ENCODE measurements at places on chromosomes 1 and 21.

DNA sequence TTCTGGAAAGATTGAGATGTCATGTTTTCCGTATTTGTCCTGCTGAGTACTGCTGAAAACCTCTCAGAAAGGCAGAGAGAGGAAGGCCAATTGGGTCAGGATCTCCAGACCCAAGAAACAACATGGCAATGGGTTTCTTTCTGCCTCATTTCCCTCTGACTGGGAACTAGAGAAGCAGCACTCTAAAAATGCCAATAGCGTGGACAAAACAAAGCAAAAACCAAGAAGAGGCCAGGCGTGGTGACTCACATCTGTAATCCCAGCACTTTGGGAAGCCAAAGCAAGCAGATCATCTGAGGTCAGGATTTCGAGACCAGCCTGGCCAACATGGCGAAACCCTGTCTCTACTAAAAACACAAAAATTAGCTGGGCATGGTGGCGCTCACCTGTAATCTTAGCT lies 18.3 kb downstream of the TNFRSF9 start:
- no peak for DNase-seq

DNA sequence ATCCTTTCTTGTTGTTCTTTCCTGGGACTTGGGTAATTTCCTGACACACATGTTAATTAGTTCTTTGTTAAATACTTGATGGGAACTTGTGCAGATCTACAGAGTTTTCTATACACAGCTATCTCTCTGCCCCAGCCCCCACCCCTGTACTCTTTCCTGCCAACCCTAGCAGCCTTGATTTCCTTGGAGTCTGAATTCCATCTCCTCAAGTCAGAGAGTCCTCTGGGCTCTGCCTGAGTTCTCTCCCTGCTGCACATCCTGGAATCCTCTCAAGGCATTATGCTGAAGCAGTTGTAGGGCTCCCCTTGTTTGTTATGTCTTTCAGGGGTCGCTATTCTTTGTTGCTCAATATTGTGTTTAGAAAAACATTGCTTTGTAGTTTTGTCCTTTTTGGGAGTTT lies 384.7 kb downstream of the RPS6KC1 start:
- DNase-seq = no peak

GRCh38 chr1:54811739-54812655 lies 10.9 kb upstream of the TTC22 start:
- no peak for DNase-seq

GRCh38 chr1:145826030-145826429 lies 2.0 kb downstream of the POLR3C start:
- DNase-seq = no peak

DNA sequence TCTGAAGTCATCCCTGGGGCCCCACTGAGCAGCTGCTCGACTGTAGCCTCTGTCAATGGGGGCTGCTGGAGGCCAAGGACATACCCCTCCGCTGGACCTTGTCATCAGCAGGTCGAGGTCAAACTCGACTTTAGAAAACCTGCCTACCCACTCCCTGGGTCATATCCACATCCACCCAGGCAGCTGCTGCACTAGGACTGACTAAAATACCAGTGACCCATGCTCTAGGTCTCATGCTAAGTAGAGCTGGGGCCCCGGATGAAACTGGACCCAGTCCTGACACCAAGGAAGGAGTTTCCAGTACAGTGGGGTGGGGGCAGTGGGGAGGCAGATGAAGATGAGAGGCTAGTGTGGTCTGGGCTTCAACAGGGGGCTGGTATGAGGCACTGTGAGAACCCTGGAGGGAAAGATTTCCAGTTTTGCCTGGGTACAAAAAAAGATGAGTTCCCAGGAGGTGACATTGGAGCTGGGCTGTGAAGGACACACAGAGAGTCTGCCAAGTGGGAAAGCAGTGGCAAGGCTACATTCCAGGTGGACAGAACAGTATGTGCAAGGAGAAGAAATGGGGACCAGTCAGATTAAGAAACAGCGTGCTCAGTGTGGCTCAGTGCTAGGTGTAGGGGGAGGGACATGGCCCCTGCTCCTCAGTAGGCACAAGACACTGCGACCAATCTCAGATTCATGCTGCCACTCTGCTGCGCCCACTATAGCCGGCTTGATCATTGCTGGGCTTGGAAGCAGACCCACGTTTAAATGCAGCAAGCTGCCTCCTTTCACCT lies 12.4 kb downstream of the SLC2A1 start:
- no peak for DNase-seq

DNA sequence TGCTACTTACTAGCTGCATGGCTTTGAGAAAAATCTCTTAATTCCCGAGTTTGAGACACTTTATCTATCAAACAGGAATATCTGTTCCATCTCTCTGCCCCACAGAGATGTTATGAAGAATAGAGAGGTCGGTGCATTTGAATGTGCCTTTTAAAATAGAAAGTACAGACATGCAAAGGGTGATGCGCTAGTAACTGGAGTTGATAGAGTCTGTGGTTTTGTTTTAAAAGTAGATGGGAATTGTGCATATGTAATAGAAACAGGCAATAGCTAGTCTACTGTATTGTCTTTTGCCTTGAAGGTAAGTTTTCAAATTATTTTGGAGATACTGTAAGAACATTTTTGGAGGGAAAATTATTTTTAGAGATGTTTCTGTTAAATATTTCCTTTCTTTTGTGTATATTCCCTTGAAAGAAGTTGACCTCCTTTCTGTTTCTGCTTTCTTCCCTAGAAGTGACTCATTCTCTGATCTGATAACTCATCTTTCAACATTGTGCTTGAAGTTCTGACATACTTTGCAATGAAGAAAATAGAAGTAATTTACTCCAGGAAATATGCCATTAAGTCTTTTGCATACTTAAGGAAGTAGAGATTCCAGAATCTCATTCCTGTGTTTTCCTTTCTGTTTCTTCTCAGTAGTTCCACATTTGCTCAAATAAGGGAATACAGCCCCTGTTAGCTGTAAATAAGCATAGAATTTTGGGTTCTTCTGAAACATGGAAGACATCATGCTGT lies 151.6 kb downstream of the SDCCAG8 start:
- DNase-seq = no peak

GRCh38 chr1:38420666-38421065 lies 374.1 kb upstream of the POU3F1 start:
- DNase-seq = no peak

- no peak for DNase-seq
Observed at GRCh38 chr1:5427026-5427613, 565.1 kb downstream of the NPHP4 start.

DNA sequence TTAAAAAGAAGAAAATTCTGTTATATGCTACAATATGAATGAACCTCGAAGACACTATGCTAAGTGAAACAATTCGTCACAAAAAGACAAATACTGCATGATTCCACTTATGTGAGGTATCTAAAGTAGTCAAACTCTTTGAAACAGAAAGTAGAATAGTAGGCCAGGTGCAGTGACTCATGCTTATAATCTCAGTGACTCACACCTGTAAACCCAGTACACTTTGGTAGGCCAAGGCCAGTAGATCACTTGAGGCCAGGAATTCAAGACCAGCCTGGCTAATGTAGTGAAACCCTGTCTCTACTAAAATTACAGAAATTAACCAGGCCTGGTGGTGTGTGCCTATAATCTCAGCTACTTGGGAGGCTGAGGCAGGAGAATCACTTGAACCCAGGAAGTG lies 25.7 kb downstream of the EPHA10 start:
- DNase-seq = no peak

DNA sequence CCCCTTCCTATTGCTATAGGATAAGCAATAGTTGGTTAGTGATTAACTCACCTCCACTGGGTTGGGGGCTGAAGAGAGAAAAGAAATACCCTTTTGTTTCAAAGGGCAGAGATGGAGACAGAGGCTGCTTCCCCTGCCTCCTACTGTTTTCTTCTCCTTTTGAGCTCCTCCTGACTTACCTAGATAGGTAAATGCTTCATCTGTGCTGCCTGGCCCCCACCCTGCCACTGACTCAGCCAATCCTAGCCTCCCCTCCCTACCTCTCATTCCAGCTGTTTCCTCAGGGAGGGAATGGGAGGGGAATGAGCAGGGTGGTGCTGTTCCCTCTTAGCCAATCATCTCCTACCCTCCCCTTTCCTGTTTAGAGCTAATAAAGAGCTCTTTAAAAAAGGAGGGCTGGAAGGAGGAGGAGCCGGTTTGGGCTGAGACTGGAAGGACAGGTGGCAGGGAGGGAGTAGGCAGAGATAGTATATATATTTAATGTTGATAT lies at the start of gene C1orf116:
TSS of gene C1orf116 (minus strand) at position 229 of the 490 bp plus-strand sequence. CDS start 5,158 bp downstream, outside the sequence.
- DNase-seq = peak; percentile 60

DNA sequence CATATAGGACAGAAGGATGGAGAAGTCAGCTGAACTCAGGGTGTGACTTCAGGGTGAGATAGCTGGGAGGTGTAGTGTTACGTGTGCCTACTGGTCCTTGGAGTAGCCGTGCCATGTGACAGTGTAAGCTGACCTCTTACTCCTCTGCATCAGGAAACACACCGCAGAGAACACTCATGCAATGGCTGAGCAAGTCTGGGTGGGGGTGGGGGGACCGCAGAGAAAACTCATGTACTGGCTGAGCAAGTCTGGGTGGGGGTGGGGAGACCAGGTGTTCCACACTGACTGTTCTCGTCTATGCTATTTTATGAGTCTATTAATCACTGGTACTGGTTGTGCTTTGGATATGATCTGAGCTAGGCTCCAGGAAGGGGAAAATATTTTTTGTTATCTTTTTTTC lies 233.1 kb downstream of the PAPPA2 start:
- peak; percentile 85 for DNase-seq

DNA sequence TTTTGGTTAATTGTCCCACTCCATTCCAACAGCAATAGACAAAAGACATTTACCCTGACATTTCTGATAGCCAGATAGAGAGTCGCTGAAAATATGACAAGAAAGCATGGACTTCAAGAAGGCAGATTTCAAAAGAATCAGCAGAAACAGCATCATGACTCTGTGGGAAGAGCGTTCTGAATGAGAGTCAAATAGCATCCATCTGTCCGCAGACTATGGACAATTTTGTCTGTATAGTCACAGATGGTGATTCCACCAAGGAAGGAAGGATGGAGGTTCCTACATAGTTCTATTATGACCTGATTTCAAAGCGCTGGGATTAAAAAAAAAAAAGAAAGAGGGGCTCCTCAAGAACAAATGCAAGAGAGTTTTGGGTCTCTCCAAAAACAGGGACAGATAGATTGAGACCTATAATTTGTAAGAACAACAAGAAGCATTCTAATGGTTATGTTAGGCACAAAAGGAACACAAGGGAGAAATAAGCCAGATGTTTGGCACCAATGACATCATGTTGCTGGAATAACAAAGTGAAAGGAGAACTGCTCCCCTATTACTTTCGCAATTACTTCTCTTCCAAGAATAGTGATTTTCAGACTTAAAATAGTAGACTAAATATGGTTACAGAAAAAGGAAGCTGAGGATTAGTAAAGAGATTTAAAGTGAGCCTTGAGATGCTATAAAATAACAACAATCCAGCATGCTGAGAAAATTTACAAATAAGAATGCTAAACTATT lies 28.5 kb downstream of the NIBAN1 start:
- DNase-seq = no peak

GRCh38 chr1:177902266-177902665 lies 67.6 kb downstream of the SEC16B start:
- DNase-seq = no peak

- DNase-seq = peak; percentile 68
Observed at GRCh38 chr1:59556802-59557548, 257.8 kb upstream of the HOOK1 start.

- DNase-seq = no peak
Observed at GRCh38 chr1:44759077-44759476, 16.3 kb upstream of the RPS8 start.

GRCh38 chr1:33635336-33636012 lies 163.0 kb downstream of the ZSCAN20 start:
- no peak for DNase-seq

GRCh38 chr1:106022312-106022902 lies 1034.1 kb upstream of the PRMT6 start:
- DNase-seq = no peak

- DNase-seq = no peak
Observed at GRCh38 chr1:203307641-203308126, 2.4 kb downstream of the BTG2 start.

GRCh38 chr1:164637461-164638375 lies 78.7 kb downstream of the PBX1 start:
- no peak for DNase-seq

DNA sequence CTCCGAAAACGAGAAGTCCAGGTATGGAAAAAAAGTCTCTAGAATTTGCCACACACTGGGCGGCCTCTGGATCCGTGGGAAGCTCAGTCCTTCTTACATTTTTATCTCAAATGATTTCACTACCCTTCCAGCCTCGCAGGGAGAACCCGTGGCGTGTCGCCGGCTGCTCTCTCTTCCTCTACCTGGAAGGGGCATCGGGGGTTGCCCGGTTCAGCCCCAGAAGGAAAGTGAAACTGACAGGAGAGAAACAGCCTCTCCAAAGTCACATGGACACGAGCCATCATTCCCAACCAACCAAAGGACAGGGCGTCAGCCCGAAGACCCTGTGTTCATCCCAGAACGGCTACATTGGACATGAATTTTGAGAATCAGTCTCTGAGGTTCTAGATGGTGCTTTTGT lies 182.5 kb downstream of the ADSS2 start:
- no peak for DNase-seq

DNA sequence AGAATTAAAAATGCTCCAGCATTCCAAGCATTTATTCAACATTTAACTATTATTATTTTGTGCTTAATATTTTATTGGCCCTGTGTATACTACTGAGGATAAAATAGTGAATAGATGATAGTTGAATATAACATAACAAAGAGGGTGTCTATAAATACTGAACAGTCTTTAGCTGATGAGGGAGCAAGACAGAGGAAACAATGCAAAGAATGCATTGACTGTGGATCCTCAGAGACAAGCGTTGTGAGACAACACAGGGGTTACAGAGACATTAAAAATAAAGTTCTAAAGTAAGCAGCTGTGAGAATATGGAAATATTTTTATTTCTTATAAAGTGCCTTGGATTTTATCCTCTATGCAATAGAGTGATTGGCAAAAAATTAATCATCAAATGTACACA lies 1133.1 kb downstream of the PLA2G4A start:
- DNase-seq = no peak

DNA sequence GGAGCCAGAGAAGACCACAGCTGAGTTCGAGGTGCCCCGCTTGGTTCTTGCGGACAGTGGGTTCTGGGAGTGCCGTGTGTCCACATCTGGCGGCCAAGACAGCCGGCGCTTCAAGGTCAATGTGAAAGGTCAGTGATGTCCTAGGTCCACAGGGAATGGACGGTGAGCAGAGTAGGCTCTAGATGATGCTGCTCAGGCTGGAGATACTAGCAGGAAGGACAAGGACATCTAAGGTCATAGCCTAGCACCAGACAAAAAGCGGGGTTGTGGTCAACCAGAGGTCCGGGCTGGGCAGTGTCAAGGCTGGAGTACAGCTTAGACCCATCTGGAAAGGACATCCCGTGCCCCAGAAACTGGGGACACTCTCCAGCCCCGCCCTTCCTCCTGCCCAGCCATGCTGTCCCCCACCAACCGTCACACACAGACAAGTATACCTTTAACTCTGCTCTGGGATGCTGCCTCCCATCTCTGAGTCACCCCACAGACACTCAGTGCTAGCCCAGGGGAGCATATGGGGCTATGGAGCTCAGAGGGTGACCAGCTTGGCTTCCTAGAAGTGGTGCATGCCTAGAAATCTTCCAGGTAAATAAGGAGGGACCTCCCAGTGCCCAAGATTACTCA lies 8.7 kb downstream of the TIE1 start:
- no peak for DNase-seq

All from left kidney (tissue), 8 donors.